ENCODE measurements at places on chromosomes 5 and 9.

DNA sequence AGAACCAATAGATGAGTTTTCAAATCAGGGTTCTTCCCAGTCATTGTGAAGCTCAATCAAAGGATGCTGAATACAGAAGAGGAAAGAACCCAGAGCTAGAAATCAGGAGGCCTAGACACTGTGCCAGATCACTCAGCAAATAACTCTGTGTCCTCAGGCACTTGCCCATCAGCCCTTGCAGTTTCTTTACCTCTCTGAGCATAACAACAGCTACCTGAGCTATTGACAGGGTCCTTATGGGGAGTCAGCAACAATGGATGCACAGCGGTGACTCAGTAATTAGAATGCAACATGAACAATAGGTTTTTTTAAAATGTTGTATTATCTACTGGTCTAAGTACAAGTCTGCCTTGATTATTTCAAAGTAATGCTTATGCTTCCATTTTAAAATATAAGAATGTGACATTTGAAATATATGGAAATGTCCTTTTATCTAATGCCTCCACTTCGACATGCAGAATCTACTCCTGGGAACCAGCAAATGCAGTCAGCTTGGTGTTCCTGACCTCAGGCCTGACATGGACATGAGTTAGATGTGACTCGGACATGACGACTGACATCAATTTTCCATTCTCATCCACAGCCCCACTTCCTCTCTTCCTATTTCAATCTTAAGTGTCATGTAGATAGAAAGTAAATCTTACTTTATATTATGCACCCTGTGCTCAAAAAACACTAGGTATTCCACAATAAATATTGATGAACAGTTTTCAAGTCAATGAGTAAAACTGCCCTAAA is 155.0 kb downstream of the TLE1 start:
- no peak for DNase-seq

DNA sequence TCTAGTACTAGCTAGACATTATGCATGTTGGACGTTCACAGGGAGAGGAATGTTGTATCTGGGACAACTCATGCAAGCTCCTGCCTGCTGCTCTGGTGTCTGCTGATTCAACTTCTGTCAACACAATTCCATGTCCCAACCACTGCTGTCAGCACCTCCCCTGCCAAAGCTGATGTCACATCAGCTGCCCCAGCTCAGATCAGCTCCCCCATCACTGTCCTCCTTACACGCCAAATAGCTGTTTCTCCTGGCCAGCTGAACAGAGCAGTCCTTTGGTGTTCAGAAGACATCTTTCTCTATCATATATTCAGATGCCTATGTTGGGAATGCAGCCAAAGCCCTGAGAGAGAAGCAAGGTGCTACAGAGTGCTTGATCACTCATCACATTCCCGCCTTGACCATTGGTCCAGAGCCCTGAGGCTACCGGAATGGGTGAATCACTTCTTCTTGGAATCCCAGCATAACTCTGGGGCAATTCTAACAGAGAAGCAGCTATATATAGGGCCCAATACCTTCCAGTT is 223.3 kb downstream of the SEC61B start:
- no peak for DNase-seq

GRCh38 chr5:30890377-30890776 is 303.1 kb upstream of the CDH6 start:
- DNase-seq = no peak

DNA sequence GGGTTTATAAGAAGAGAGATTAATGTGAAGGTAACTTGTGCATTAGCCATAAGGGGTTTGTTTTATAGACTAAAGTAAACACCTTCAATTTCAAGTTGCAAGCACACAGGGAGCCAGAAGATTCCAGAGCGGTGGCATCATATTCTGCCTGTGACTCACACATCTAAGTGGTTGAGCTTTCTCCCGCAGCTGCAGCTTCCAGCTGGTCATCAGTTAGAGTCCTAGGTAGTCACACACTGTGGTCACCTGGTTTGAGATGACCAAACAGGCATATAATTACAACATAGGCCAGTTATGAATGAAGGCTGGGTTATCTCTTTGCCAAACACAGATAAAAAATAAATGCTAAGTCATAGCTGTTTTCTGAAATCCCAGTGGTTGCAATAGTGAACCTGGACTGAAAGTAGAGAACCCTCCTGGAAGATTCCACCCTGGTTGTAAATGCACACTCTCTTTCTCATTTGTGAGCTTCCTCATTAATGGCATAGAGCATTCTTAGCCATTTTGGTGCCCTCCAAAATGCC is 171.3 kb downstream of the GDNF start:
- DNase-seq = no peak

Measured in GDM1 (cell line).